A549 treated with RU486 at 1 μM for 4 hours (cell line): ENCODE measurements at places on chromosomes 2 and 18. TPM values are rescaled to one million over a fixed set of nuclear protein-coding genes. Genes with fewer than 3 reads are reported as not detected.

Gene ASAP2
- total RNA-seq = 24.6 to 41.0 TPM (median 37.0 TPM) in 5 replicates

Gene LYPD6
- 0.03 to 0.07 TPM (median 0.06 TPM) in 4 of 5 replicates, not detected in the other for total RNA-seq

Gene TMEM163
- total RNA-seq = 0.13 to 0.19 TPM in 2 of 5 replicates, not detected in the others

Gene TCF4
- 1.8 to 2.5 TPM (median 2.0 TPM) in 5 replicates for total RNA-seq

Gene UGT1A3
- 0.10 to 0.22 TPM (median 0.13 TPM) in 3 of 5 replicates, not detected in the others for total RNA-seq

Gene CFAP221
- 0.19 to 0.72 TPM (median 0.32 TPM) in 4 of 5 replicates, not detected in the other for total RNA-seq

Gene LRRC30
- not detected in 5 replicates for total RNA-seq
